ENCODE measurements at places on chromosomes 3 and 15. TPM values are rescaled to one million over a fixed set of nuclear protein-coding genes. Genes with fewer than 3 reads are reported as not detected.

The MYZAP gene
- total RNA-seq: not detected

- DNase-seq: no peak
- H3K36me3 ChIP-seq: no peaks in the 10 kb centered on the region
- H3K27me3 ChIP-seq: peaks cover 5% of the 10 kb centered on the region
- H3K4me1 ChIP-seq: no peaks in the 10 kb centered on the region
Measured at GRCh38 chr3:32226875-32227500, 11.5 kb upstream of the CMTM8 start.

The SENP2 gene
- total RNA-seq: 28.4 TPM

GRCh38 chr15:36938131-36938530 lies 162.2 kb downstream of the MEIS2 start:
- H3K4me1 ChIP-seq: no peaks in the 10 kb centered on the region
- no peak overlapping the region for H3K27ac ChIP-seq
- H3K36me3 ChIP-seq: no peaks in the 10 kb centered on the region
- DNase-seq: no peak

The TWF2 gene
- 137 TPM for total RNA-seq

GRCh38 chr3:13420831-13421765 lies 976 bp upstream of the NUP210 start:
- peak; percentile 94 for DNase-seq
- H3K4me1 ChIP-seq: peaks cover 51% of the 10 kb centered on the region
- peak overlapping the region; percentile 99 for H3K27ac ChIP-seq
- H3K36me3 ChIP-seq: peaks cover 35% of the 10 kb centered on the region
- no peaks in the 10 kb centered on the region for H3K27me3 ChIP-seq

DNA sequence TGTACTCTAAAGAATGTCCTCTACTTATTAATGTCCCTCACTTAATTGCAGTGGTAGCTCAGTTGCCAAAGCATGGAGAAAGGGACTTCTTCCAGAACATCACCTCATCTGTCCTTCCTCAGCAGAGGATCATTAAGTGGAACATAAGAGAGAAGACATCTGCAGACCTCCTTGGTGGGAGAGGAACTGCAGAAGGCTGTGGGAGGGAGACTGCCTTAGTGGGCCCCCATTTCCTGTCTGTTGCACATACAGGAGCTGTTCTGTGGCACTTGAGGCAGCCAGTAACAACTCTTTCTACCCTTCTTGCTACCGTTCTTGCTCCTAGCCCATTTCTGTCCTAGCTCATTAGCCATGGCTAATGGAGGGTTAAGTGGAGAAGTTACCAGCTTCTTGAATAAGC lies 33.6 kb downstream of the HPS3 start:
- DNase-seq: peak; percentile 6
- no peak overlapping the region for H3K4me3 ChIP-seq
- H3K27me3 ChIP-seq: no peaks in the 10 kb centered on the region
- H3K4me1 ChIP-seq: peaks cover 10% of the 10 kb centered on the region
- H3K27ac ChIP-seq: no peak overlapping the region

The SNX33 gene
- 1.8 TPM for total RNA-seq

The TCF12 gene
- total RNA-seq: 67.4 TPM

The PIF1 gene
- total RNA-seq: 50.0 TPM

The SI gene
- total RNA-seq: not detected

The ZMAT3 gene
- total RNA-seq: 14.6 TPM
